ENCODE measurements at places on chromosomes 12 and 14.

DNA sequence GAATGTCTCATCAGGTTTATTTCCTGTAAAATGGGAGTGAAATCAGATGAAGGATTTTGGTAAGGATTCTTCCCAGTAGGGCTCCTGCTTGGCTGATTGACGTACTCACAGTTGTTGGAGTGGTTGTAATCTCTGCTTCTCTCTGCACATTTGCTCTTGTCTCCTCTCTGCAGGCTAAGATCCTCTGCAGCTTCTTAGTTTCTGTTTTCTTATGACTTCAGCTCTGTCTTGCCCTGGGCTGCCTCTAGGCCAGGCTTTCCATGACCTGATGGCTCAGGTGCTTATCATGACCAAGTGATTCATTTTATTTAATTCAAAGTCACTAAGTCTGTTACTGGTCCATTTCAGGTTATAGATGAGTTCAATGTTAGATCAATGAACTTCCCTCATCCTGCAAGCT lies 394.5 kb upstream of the DDHD1 start:
- no peak for DNase-seq

DNA sequence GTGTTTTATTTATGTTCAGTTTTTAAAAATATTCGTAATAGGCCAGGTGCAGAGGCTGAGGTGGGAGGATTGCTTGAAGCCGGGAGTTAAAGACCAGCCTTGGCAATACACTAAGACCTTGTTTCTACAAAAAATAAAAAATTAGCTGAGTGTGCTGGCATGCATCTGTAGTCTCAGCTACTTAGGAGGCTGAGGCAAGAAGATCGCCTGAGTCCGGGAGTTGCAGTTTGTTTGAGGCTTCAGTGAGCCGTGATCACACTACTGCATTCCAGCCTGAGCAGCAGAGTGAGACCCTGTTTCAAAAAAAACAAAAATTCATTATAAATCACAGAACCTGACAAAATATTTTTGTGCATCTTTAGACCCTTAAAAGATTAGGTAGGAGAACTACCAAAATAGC lies 240.1 kb upstream of the ARHGAP5 start:
- DNase-seq: no peak

- DNase-seq: no peak
Observed at GRCh38 chr12:30598889-30599288, 96.8 kb downstream of the IPO8 start.

DNA sequence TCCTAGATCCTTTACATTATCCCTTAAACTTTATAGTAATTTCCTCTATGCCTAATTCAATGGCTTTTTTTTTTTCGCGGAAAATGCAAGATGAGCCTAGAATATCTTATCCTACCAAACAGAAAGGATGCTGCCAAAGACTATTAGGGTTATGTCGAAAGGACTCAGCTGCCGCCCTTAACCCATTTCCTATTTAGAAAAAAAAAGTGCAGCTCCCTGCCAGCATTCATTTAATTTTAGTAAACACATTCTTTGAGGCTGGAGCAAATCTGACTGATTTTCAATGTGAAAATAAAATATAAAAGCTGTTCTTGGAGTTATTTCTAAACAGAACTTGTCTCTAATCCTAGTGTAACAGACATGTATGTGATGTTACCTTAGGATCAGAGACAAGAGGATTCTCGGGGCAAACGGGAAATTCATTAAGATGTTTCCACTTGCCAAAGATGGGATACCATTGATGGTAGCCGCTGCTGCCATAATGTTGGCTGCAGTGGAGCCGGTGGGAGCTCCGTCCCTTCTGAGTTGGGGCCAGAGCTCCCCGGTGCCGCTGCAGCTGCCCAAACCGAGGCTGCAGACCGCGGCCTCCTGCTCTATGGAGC lies 8.2 kb upstream of the A2M start:
- no peak for DNase-seq

DNA sequence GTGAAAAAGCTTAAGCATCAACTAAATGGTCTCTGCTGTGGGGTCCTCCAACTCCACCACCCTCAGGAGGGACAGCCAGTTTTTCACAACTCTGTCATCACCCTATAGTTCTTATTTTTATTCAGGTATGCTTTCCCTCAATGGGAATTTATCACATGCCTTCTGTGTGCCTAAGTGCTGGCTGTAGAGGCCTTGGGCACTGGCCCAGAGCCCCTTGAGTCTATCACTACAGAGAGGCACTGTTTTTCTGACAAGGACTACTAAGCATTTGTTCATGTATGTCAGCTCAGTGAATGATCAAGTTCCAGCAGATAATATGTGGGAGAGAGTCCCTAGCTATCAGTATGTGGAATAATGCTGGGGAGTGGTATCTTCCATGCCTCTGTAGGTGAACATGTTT lies 463.9 kb downstream of the NPAS3 start:
- no peak for DNase-seq

DNA sequence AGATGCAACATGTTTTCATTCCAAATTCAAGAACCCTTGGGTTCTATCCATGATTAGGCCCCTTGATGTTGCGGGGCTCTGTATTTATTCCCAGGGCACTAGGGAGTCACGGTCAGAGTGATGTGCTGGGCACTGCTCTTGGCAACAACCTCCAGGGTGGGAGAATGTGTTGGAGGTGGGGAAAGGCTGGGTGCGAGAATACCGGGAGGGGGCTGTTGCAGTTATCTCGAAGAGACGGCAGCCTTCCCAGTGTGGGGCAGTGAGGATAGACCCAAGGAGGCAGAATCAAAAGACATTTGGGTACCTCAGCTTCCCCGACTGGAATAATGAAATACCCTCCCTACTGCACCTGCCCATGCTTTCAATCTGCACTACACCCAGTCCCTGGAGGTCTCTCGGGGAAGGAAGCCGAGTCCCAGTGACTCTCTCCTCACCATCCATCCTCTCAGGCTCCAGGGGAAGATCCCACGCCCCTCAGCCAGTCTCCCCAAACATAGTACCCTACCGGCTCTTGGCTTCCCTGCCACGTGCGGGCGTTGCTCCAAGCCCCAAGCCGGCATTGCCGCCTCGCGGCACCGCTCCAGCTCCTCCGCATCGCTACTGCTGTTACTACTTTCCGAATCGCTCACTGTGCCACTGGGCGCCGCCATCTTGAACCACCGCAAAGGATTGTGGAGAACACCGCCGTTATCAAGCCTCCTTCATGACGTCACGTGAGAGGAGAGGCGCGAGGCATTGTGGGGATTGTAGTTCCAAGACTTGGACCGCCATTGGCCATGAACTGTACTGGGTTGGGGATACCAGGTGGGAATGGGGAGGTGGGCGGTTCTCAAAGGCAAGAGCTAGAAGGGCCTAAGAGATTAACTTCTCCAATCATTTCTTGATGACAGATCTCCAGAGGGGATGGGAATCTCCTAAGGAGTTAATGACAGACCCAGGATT lies at the start of gene C12orf43:
Gene C12orf43, minus strand, starts transcription at position 663 of the 942 bp plus-strand sequence. Its CDS starts 13 bp downstream, at position 650.
- DNase-seq: peak; percentile 83

GRCh38 chr12:71999795-72000194 lies 61.1 kb downstream of the TPH2 start:
- no peak for DNase-seq

DNA sequence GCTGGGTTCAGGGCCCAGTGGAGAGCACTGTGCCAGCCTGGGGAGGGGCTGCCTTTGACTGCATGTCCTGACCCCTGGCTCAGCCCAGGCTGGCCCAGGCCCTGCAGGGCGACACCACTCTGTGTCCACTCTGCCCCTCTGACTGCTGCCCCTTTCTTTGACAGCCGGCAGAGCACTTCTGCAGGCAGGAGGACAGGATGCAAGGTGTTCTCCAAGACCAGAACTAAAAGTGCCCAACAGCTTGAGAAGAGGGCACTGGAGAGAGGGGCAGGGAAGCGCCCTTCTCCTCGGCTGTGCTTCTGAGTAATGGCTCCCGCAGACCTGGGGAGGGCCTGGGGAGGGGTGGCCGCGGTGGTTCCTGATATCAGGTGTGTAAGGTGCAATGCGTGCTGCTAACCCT lies 72.7 kb downstream of the WDR20 start:
- no peak for DNase-seq

DNA sequence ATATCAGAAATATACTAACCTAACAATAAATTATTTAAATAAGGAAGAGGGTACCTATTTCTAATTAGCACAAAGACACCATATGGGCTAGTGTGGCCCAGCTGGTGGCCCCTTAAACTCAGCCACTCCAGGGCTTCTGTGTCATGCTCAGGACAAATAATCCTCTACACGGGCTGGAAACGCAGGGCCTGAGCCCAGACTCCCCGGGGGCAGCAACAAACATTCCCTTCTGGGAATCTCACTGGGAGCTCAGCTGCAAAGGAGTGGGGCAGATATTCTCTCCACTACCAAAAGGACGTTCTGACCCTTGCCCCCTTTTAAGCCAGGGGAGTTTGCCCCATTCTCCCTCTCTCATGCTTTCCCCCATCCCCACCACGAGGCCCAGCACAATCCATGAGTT lies 43.7 kb upstream of the ELK3 start:
- no peak for DNase-seq

DNA sequence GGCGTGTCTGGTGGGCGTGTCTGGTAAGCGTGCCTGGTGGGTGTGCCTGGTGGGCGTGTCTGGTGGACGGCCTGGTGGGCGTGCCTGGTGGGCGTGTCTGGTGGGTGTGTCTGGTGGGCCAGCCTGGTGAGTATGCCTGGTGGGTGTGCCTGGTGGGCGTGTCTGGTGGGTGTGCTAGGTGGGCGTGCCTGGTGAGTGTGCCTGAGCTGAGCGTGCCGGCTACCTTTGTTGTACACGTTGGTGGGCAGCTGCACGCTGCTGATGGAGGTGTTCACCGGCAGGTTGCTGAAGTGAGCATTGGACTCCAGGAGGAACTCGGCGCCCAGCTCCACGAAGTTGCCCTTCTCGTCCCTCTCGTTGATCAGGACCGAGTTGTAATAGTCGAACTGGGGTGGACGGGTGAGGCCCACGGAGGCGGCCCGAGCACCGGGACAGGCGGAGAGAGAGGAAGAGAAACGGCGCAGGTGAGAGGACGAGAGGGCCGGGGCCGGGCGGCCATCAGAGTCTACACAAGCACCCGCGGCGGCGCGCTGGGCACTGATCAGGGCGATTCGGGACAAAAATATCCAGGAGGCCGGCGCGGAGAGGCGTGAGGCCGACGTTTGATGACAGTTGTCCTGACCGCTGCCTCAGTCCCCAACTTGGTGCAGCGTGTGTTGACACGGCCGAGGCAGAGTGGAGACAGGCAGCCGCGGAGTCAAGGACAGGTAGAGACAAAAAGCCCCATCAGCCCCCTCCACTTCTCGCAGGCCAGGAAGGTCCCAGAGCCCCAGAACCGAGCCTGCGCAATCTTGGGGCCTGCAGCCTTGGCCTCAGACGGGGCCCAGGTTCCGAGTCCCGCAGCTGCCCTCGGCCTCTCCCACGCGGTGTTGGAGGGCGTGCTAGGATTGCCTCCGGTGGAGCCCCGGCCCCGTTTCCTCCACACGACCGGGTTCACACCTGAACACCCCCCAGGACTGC lies 10.5 kb downstream of the CACNA2D4 start:
- no peak for DNase-seq

GRCh38 chr14:29853272-29853671 lies 74.4 kb downstream of the PRKD1 start:
- DNase-seq: no peak

- DNase-seq: no peak
Observed at GRCh38 chr14:91119556-91120311, 5.9 kb downstream of the DGLUCY start.

DNA sequence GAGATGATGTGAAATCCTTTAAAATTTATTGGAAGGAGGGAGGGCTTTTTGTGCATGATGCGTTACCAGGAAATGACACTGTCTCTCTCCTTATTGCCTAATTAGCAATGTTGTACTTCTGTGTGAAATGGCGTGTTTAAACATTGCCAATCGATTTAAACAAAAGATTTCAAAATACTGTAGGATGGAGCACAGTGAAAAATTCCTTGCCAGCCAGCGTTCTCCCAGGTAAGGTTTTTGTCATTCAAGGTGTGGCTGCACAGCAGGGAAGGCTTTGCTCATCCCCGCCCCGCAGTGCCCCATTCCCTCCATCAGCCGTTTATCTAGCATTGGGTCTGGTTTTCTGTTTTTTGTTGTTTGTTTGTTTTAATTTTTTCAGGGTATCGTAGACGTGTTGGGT lies 137.3 kb downstream of the CACNA1C start:
- DNase-seq: no peak

- no peak for DNase-seq
Observed at GRCh38 chr14:34985740-34986139, 2.9 kb downstream of the SRP54 start.

- DNase-seq: no peak
Observed at GRCh38 chr14:67539116-67539515, 6.0 kb downstream of the PLEKHH1 start.

DNA sequence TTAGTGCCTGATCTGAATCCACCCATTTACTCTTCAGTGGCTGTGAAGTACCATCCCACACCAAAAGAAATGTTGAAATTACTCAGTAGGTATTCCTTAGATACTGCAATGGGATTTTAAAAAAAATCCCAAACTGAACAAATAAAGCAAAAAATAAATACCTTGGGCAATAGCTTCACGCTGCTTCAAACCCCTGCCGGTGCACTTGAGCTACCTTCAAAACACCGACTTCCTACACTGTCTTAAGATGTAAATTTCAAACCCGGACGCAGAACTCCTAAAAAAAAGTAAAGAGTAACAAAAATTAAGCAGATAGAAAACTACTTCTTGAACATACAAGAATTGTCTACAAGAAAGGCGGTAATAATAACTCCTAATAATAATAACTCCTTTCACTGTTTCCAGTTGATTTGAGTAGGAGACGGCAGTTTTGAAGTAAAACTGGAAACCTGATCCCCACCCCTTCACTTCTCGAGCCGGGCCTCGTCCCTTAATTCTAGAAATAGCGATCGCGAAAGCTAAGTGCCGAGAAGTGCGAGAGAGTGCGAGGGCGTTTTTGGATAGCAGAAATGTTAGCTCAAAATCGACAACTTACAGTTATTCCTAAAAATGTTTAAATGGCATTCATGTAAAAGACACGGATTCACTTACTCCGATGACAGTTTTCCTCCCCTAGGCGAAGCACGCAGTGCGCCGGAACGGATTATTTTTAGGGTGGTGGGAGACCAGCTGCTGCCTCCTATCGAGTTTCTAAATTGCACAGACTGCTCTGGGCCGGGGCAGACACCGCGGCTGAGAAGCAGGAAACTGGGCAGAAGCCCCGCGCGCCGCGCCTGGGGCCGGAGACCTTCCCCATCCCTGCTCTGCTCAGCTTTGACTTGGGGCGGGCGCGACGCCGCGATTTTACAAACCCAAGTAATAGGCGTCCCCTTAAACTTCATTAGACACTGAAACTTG lies at the start of gene ABCC9:
Gene ABCC9, minus strand, starts transcription at position 878 of the 957 bp plus-strand sequence. CDS start 4,752 bp downstream, outside the sequence.
- no peak for DNase-seq
